ENCODE measurements at places on chromosomes 2 and 18. TPM values are rescaled to one million over a fixed set of nuclear protein-coding genes. Genes with fewer than 3 reads are reported as not detected.

Gene MARCO
- 97.0 TPM for total RNA-seq

Gene PARD3B
- 12.6 TPM for total RNA-seq

Gene KIF5C
- 1.1 TPM for total RNA-seq

Gene TRAK2
- total RNA-seq: 104 TPM

Gene NOP58
- total RNA-seq: 33.4 TPM

Gene ID2
- total RNA-seq: 47.5 TPM

Gene IGFBP2
- 185 TPM for total RNA-seq

Gene C2orf72
- total RNA-seq: not detected

Gene CPLX4
- not detected for total RNA-seq

Gene IL1R2
- total RNA-seq: 3.9 TPM

Gene SLC25A52
- not detected for total RNA-seq

Gene FLACC1
- 5.7 TPM for total RNA-seq

Gene GPR55
- 0.08 TPM for total RNA-seq

Gene NCKAP5
- 6.2 TPM for total RNA-seq

Gene RBMS1
- 74.8 TPM for total RNA-seq

Gene RAB6C
- not detected for total RNA-seq

Gene CAPN14
- total RNA-seq: 0.26 TPM

Gene SEPTIN2
- 194 TPM for total RNA-seq

Gene GALNT13
- 3.2 TPM for total RNA-seq

Gene DSC2
- 18.0 TPM for total RNA-seq

Gene NPPC
- 3.7 TPM for total RNA-seq

Gene HTR2B
- 0.50 TPM for total RNA-seq

Gene FARP2
- 18.1 TPM for total RNA-seq

Gene C2orf81
- total RNA-seq: 0.59 TPM

Gene SP140
- total RNA-seq: 0.99 TPM

Gene MEP1B
- not detected for total RNA-seq

Gene CYRIA
- total RNA-seq: 7.2 TPM

Gene SPP2
- not detected for total RNA-seq

Gene CSRNP3
- total RNA-seq: 4.7 TPM

Gene TTN
- total RNA-seq: 1,612 TPM

Gene CAB39
- total RNA-seq: 87.8 TPM

Gene RGPD3
- total RNA-seq: 0.10 TPM

Gene GREB1L
- total RNA-seq: 19.7 TPM

Gene EIF2AK2
- 26.8 TPM for total RNA-seq

Gene APLF
- total RNA-seq: 5.5 TPM

Gene OTOS
- total RNA-seq: not detected

Gene SERPINB13
- not detected for total RNA-seq

Gene BCL11A
- 4.7 TPM for total RNA-seq

Gene TMEM17
- total RNA-seq: 1.3 TPM

Gene NEMP2
- 4.5 TPM for total RNA-seq
